ENCODE measurements at places on chromosomes 13 and 19.

DNA sequence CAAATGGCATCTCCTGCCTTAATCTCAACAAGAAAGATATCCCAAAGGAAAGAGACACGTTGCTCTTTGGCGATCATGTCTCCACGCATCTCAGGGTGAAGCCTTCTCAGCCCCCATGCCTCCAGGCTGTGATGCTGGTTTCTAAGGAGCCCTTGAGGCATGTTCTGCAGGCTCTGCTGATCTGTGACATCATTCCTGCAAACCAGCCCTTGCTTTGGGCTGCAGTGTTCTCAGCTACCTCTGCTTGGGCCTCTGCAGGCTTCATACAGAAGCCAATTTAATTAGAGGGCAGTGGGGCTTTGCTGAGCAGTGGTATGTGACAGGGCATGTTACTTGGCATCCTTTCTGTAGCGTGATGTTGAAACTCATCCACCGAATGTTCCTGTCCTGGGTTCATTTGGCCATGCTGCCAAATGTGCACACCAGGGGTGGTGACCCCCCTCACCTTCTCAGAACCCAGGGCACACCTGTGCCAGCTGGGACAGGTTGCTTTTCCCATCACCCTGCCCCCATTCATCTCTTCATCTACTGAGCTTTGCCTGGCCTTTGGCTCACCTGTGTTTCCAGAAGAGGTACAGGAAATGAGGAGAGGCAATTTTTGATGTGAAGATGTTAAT is 230.9 kb downstream of the TEX29 start:
- no peak for DNase-seq

- DNase-seq, result no peak
Observed at GRCh38 chr13:51523082-51523518, 61.2 kb upstream of the WDFY2 start.

- DNase-seq, result no peak
Observed at GRCh38 chr13:30605052-30605451, 12.7 kb upstream of the USPL1 start.

DNA sequence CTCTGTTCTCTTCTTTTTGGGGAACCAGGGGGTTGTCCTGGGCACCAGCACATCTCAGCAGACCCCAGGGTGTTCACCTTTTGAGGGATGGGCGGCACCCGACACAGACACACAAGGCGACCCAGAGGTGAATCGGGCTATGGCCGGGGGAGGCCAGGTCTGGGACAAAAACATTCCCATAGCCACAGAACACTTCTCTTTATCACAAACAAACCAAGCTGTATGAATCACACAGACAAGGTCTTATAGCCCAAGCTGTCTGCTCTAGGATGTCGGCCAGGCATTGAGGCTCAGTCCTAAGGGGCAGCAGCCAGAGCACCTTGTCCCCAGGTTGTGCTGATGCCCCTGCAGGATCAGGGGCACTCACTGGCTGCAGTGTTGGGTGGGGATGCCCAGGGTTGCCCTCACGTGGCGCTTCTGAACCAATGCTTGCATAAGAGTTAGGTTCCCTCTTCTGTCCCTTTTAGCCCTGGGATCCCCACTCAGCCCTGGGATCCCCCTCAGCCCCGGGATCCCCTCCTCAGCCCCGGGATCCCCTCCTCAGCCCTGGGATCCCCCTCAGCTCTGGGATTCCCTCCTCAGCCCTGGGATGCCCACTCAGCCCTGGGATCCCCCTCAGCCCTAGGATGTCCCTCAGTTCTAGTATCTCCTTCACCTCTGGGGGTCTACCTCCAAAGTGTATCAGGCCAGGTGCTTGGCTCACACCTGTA is 26.9 kb downstream of the MAU2 start:
- no peak for DNase-seq

GRCh38 chr19:46744005-46744691 is 1.7 kb upstream of the FKRP start:
- no peak for DNase-seq

- DNase-seq, result no peak
Observed at GRCh38 chr19:3687774-3688706, 12.2 kb downstream of the PIP5K1C start.

DNA sequence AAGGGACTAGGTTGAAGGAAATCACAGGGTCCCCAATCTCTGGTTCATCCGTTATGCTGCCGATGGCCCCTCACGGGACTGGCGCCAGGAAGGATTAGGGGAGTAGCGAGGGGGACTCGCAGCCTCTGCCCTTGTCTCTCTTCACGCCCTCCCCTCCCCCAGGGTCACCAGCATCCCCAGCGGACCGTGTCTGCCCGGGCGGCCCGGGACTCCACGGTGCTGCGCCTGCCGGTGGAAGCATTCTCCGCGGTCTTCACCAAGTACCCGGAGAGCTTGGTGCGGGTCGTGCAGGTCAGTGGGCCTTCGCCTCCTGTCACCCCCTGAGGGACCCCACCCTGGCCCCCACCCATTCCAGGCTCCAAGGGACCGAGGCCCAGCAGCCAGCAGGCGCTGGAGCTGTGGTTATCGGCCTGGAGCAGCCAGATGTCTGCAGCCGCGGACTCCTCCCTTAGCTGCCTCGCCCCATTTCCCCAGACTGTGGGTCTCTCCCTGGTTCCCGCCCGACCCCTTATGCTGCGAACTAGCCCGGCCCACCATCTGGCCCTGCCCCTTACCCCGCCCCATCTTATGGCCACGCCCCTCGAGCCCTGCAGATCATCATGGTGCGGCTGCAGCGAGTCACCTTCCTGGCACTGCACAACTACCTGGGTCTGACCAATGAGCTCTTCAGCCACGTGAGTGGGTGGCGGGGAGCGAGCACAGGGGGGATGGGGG is 5.4 kb downstream of the PNPLA6 start:
- no peak for DNase-seq

DNA sequence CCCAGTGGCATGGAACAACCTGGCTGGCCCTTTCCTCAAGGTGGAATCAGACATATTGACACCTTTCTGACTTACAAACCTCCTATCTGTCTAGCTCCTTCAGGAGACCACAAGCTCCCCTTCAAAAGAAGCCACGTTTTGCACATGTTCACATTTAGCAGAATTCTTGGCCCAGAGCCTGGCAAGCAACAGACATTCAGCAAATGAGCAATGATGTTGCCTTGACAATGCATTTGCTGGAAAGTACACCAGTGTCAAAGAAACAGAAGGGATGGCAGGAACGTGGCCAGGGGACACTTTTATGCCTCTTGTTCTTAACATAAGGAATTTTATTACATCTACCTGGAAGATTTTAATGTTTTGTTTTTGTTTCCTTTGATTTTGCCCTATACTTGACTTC is 85.5 kb upstream of the FGF14 start:
- DNase-seq, result no peak

DNA sequence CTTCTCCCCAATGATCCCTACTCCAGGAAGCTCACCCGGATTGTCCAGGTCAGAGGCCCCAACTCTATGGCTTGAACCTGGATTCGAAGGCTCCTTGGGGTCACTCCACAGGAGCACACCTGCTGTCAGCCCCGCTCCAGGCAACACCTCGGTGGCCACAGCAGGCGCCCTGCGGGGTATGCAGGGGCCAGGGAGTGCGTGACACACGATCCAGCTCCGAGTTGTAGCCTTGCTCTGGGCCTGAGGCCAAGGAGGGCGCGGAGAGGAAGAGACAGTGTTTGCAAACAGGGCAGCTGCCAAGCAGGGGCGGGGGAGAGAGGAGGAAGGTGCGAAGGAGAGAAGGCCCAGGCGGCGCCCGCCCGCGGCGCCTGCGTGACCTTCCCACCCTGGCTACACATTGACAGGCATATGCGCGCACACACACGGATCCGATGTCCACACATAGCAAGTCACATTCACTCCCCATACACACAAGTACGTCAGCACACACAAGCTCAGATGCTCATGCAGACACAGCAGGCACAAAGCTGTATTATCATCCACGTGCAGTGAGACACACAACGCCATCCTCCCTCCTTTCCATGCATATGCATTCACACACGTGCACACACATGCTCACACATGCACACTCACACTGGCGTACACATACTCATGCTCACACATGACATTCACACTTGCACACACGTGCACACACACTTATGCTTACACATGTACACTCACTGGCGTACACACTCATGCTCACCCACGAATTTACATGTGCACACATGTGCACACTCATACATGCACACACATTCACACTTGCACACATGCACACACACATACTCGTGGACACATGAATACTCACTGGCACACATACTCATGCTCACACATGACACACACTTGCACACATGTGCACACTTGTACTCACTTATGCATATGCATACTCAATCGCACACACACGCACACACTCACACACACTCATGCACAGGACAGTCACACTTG is 10.4 kb downstream of the SBK2 start:
- no peak for DNase-seq

GRCh38 chr19:38229585-38230073 is 5.6 kb upstream of the DPF1 start:
- peak; percentile 18 for DNase-seq

GRCh38 chr13:75222031-75222430 is 259.9 kb downstream of the TBC1D4 start:
- DNase-seq, result no peak

- DNase-seq, result peak; percentile 54
Observed at GRCh38 chr19:1825909-1826556, 14.0 kb upstream of the ATP8B3 start.

GRCh38 chr19:29001141-29001581 is 211.8 kb downstream of the UQCRFS1 start:
- no peak for DNase-seq

- DNase-seq, result no peak
Observed at GRCh38 chr19:58218899-58219298, 9.8 kb upstream of the ZNF544 start.

- DNase-seq, result no peak
Observed at GRCh38 chr13:95023405-95023804, 277.8 kb downstream of the ABCC4 start.

- DNase-seq, result no peak
Observed at GRCh38 chr13:93375491-93375890, 148.9 kb downstream of the GPC6 start.

GRCh38 chr19:4559569-4559968 is at the start of gene SEMA6B:
SEMA6B (minus strand) TSS chr19:4559684; CDS start chr19:4558457, 1,227 bp downstream.
- no peak for DNase-seq

- DNase-seq, result no peak
Observed at GRCh38 chr19:1483979-1484428, 5.0 kb upstream of the C19orf25 start.

DNA sequence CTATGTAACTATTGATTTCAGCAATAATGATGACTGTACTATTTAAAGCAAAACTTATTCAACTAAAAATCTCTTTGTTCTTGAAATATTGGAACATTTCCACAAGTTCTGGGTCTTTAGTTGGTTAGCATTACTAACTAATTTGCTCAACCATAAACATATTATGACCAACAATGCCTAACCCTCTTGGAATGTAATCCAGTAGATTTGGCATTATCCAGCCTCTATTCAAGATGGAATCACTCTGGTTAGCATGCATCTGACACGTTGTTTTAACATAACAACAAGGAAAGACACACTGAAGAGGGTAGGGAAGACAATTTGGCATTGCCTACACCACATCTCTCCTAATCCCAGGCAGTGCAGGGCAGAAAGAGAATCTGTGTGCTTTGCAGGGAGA is 941.3 kb upstream of the PCDH20 start:
- DNase-seq, result no peak

GRCh38 chr19:11356676-11357550 is 1.7 kb downstream of the PLPPR2 start:
- no peak for DNase-seq

- DNase-seq, result no peak
Observed at GRCh38 chr13:26037302-26037701, 14.5 kb downstream of the SHISA2 start.

- no peak for DNase-seq
Observed at GRCh38 chr19:53768401-53768800, 55.7 kb downstream of the NLRP12 start.

DNA sequence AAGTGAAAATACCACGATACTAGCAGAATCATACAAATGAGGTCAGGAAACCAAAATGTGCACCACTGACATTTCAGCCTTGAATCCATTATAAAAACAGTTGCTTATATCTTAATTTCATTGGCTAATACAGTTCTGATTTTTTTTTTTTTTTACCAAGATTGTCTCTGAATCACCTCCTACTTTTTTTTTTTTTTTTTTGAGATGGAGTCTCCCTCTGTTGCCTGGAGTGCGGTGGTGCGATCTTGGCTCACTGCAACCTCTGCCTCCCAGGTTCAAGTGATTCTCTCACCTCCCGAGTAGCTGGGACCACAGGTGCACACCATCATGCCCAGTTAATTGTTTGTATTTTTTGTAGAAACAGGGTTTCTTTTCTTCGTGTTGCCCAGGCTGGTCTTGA is 270.2 kb downstream of the LMO7 start:
- no peak for DNase-seq

DNA sequence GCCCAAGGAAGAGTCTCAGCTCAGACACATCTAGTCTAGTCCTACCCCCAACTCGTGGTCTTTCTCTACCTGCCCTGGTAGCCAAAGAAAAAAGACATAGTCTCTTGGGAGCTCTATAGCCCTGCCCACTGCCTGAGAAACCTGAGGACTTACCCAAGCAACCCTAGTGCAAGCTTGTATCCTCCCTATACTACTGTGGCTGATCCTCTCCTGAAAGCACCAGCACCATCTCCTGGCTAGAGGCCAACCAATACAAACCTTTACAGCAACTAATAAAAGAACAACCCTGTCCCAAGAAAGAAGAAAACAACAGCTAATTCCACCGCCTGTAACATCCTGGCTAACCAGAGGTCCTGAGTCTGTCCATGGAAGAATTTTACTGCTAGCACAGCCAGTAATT is 532.4 kb downstream of the SLITRK6 start:
- no peak for DNase-seq

- no peak for DNase-seq
Observed at GRCh38 chr13:98285317-98285716, 108.2 kb upstream of the RNF113B start.

GRCh38 chr13:21813844-21814243 is 143.0 kb downstream of the FGF9 start:
- no peak for DNase-seq

DNA sequence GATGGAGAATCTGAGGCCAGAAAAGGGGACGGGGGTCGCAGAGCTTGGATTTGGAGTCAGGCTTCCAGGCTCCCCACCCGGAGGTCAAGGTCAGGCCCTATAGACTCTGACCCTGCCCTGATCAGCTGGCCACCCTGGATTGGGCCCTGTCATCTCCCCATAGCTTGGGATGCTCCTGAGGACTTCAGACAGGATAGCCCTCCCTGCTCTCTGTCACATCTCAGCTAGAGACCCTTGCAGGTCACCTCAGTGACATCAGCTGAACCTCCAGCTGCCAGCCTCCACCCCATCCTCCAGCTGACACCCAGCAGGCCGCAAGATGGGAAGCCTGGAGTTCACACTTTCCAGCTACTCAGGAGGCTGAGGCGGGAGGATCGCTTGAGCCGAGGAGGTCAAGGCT is 2.8 kb upstream of the TPM4 start:
- no peak for DNase-seq

Measured in stimulated activated CD8-positive, alpha-beta memory T cell treated with anti-CD3 and anti-CD28 coated beads, Interleukin-7, amount 100 ng/mL, for 4 hours (primary cell).